ENCODE measurements at places on chromosomes 5 and 9.

GRCh38 chr5:151596828-151597539 is 5.9 kb upstream of the FAT2 start:
- no peak for DNase-seq

GRCh38 chr9:122442568-122442967 is 35.2 kb downstream of the OR1J1 start:
- no peak for DNase-seq

GRCh38 chr5:81303563-81303962 is 2.2 kb downstream of the ZCCHC9 start:
- DNase-seq: no peak

GRCh38 chr5:32612134-32612888 is 27.0 kb downstream of the SUB1 start:
- DNase-seq: no peak

DNA sequence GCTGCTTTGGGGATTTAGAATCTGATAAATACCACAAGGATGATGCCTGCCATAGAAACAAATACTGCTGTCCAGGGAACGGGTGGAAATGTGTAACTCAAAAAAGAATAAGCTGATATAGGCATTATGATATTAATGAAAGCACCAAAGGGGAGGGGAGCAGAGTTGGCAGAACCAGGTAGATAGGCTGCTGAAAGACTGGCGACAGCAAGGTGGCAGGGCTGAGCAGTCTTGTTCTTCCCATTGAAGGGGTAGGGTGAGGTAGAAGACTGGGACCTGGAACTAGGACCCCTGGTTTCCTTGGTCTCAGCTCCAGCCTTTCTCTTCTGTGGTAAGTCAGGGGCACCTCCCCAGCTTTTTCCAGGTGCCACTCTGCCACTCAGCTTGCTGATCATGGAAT is 31.4 kb upstream of the TMOD1 start:
- DNase-seq: no peak

GRCh38 chr5:81572201-81572600 is 178.3 kb upstream of the ACOT12 start:
- DNase-seq: no peak

DNA sequence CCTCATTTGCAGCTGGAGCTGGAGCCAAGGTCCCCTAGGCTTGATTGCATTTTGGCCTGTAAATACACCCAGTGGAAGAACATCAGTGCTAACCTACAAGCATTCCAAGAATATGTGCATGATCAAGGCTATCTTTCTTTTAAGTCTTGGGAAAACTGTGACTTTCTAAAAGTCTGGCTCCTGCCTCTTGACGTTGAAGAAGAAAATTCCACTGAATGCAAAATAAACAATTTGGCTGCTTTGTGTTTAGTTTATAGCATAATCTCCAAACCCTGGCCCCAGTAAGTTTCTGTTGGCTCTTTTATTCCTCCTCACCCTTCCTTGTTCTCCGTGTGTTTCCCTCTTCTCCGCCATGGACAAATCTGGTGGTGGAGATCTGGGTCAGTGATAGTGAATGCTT is 109.3 kb upstream of the TLE1 start:
- no peak for DNase-seq

- DNase-seq: no peak
Observed at GRCh38 chr5:141484641-141485311, at the start of gene PCDHGC4. TSS of gene PCDHGC4 (plus strand) at chr5:141485030. CDS start at chr5:141485174, 144 bp downstream.

Measured in T-helper 22 cell (primary cell).